ENCODE measurements at places on chromosomes 6 and 20. TPM values are rescaled to one million over a fixed set of nuclear protein-coding genes. Genes with fewer than 3 reads are reported as not detected.

DEFB132 gene
- not detected for total RNA-seq

NFATC2 gene
- not detected for total RNA-seq

APOBEC2 gene
- total RNA-seq: 0.61 TPM

SIM1 gene
- total RNA-seq: 49.8 TPM

COL21A1 gene
- 0.69 TPM for total RNA-seq

Measured in glutamatergic neuron (in vitro differentiated cells).